ENCODE measurements at places on chromosomes 2 and 18. TPM values are rescaled to one million over a fixed set of nuclear protein-coding genes. Genes with fewer than 3 reads are reported as not detected.

DNA sequence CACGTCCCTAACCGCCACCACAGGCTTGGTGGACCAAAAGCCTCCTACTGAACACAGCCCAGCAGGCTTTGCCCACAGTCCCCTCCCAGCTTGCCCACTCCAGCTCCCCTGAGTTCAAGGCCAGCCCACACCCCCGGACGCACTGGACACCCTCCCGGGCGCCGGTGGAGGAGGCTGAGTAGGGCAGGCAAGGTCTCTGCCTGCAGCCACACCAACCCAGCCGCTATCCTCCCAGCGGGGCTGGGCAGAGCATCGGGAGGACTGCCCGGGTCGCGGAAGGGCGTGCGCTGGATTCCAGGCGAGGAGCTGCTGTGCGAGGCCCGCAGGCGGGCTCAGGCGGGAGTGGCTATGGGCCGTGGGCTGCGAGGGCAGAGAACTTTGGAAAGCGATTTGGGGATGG, 49.5 kb downstream of the PLEKHB2 start:
- no peak for DNase-seq

DNA sequence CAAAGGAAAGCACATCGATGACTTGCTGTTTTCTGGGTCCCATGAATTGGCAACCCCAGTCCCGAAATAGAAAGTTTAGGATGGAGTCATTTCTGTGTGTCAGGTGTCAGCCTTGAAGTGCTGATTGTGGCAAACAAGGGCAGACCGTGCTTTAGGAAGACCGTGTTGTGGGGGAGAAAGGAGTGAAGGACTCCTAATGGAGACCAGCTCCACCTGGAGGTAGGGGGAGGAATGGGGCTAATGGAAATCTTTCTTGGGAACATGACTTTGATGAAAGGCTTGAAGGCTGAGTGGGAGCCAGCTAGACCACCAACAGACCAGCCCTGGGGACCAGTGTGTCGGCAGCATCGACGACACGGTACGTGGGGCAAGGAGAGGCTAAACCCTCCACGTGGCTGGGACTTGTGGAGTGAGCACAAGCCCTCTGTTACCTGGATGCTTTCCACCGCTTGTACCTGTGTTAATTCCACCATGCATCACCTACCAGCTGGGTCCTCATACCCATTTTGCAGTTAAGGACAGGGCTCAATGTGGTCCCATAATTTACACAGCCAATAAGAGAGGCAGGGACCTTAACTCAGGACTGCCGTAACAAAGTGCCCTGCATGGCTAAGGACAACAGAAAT, 104.2 kb downstream of the SH3BP4 start:
- DNase-seq, result no peak

DNA sequence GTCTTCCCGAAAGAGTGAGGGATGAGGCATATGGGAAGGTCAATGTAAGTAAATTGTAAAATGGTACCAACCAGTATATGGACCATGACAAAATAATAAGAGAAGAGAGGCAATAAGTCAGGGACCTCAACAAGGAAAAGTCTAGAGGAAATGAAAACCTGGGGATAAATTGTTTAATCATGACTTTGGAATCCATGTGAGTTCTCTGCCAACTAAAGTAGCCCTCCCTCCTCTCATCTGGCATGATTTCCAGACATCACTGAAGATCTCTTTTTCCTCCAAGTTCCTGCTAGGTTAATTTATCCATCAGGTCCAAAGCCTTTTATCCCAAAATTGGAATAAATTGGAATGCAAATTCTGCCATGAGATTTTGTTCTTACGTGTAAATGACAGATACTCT, 417.9 kb downstream of the NRXN1 start:
- no peak for DNase-seq

GRCh38 chr18:55912071-55912470, 324.1 kb upstream of the TCF4 start:
- no peak for DNase-seq

DNA sequence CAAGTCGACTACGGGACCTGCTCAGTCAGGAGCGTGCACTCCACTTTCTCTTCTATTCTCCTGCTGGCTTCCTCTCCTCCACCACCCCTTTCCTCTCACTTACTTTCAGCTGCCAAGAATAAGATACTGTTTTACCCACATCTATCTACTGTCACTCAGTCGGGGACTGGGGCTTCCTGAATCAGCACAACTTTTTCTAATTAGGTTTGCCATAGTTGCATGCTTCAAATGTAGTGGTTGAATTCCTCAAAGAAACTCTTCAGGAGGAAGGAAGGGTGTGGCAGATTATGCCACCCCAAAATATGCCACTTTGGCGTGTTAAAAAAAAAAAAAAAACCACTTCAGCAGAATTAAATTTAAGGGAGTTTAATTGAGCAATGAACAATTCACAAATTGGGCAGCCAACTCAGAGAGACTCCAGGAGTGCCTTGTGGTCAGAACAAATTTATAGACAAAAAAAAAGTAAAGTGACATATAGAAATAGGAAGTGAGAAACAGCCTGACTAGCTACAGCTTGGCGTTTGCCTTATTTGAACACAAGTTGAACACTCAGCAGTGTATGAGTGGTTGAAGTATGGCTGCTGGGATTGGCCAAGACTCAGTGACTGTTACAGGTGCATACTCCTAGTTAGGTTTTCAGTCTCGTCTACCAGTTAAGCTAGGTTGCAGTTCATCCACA, 32.5 kb upstream of the RMDN2 start:
- DNase-seq, result no peak

- DNase-seq, result no peak
Observed at GRCh38 chr2:140891614-140892212, 1239.1 kb downstream of the LRP1B start.

DNA sequence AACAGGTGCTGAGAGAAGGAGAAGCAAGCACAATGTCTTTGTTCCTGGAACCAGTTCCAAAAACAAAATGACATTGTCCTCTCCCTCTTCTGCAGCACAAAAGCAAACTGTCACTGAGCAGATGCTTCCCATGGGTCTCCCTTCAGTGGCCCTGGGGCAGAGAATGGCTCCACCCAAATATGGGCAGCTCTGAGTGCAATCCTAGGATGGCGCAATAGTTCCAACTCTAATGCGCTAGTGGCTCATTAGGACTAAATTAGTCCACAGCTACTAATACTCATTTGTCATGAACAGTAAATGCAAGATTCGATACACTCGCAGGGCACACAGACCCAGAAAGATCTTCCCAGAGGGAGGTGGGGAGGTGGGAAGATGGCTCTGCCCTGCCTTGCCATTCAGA, 205.2 kb upstream of the CHAC2 start:
- DNase-seq, result no peak

GRCh38 chr18:808086-808485, 4.0 kb downstream of the YES1 start:
- DNase-seq, result no peak

DNA sequence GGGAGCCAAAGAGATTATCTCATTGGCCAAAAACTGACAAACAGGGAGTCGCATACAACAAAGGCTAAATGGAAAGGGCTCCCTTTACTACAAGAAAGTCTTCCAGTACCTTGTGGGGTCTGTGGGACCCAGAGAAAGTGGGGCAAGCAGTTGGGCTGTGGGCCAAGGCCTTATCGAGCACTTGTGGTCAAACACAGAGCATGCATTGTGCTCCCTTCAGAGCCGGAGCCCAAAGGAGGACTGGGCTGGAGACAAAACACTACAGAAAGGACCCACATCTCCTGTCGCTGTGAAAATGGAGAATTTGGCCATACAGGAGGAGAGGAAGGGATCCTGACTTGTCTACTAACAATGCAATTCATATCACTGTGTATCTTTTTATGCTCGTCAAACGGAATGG, 37.1 kb upstream of the SLC1A4 start:
- DNase-seq, result no peak

Gene AOX1
- 6.0 TPM for total RNA-seq

Gene SLC23A3
- total RNA-seq, result 2.2 TPM

Gene ZBTB7C
- total RNA-seq, result 8.6 TPM
